Activated naive CD8-positive, alpha-beta T cell treated with anti-CD3 and anti-CD28 coated beads for 36 hours (primary cell): ENCODE measurements at places on chromosomes 13 and 19.
A peak's percentile ranks its signal among the peaks of the same experiment; 100 is the strongest.

DNA sequence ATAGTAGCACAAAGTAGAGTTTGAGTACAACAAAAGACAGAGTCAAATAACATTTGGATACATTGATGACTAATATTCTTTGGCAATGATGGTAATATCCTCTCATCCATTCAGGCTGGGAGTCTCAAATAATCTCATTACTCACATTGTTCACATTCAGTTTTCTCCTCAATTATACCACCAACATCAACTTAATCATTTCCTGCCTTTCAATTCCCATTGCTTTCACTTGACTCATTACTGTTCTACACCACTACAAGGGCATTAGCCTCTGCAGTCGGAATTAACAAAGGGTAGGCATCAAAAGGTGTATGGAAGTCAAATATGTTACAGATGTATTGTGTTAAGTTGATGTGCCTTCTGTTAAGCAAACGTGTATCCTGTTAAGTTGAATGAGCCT is 518.4 kb upstream of the SLITRK1 start:
- no peak for DNase-seq

GRCh38 chr13:32537580-32538142 is 934 bp downstream of the N4BP2L2 start:
- DNase-seq, result peak; percentile 39

DNA sequence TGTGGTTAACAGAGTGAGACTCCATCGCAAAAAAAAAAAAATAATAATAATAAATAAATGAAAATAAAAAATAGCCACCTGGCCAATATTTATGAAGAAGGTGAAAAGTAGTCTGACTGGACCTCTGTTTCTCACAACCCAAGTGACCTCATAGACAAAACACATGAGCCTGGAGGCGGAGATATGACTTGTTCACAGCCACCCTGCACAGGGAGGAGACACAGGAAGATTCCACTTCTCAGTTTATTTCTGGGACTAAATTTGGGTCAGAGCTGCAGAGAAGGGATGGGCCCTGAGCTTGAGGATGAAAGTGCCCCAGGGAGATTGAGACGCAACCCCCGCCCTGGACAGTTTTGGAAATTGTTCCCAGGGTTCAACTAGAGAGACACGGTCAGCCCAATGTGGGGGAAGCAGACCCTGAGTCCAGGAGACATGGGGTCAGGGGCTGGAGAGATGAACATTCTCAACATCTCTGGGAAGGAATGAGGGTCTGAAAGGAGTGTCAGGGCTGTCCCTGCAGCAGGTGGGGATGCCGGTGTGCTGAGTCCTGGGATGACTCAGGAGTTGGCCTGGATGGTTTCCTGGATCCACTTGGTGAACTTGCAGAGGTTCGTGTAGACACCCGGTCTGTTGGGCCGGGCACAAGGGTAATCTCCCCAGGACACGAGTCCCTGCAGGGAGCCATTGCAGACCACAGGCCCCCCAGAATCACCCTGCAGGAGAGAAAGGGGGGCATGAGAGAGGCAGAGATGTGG is 9.6 kb downstream of the KLK5 start:
- no peak for DNase-seq

GRCh38 chr13:95156208-95156607 is 145.0 kb downstream of the ABCC4 start:
- DNase-seq, result no peak

DNA sequence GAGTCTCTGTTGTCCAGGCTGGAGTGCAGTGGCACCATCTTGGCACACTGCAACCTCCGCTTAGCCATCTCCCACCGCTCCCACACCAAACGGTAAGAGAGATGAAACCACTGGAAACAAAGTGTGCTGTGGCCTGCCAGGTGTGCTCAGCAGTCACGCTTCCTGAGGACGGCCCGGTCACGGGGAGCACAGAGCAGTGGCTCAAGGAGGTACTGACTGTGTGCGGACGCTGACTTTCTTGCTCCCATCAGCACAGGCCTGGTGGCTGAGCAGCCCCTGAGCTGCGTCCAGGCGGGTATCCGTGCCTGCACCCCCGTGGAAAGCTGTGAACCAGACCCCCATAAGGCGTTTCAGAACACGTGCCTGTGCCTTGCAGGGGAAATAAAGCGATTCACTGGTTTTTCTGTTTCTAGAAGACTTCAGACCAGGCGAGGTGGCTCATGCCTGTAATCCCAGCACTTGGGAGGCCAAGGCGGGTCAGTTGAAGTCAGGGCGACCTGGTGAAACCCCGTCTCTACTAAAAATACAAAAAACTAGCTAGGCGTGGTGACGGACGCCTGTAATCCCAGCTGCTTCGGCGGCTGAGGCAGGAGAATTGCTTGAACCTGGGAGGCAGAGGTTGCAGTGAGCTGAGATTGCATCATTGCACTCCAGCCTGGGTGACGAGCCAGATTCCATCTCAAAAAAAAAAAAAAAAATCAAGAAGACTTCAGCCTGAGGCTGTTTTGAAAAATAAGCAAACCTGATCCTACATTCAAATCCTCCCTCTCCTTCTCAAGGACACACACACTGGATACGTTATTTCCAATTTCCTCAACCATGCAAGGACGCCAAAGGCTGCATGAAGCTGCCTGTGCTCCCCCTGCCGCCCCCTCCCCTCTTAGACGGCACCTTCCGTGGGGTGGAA is 25.5 kb downstream of the ADPRHL1 start:
- no peak for DNase-seq

DNA sequence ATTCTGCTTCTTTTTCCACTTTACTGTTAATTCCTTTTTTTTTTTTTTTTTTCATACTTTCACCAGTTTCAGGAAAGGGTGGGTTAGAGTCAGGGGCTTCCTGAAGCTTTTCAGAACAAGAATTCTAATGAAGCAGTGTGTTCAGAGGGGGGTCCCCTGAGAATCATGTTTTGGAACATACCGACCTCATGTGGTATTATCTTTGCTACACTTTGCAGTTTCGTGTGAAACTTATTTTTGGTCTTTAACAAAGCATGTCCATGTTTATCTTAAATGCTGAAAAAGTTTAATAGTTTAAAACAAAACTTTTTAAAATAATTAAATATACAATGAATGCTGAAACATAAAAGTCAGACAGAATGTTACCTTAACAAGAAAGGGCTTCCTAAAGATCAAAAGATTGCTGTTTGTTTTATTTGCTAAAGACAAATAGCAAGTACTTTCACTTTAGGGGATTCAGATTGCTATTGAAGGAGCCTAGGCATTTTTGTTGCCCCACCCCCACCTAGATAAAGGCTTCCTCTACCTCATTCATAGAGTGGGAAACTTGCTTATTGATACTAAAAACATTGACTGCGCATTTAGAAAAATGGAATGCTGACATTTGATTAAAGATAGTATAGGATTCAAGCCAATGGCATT is 21.1 kb upstream of the POMP start:
- DNase-seq, result no peak
